ENCODE measurements at places on chromosomes 7 and 10. TPM values are rescaled to one million over a fixed set of nuclear protein-coding genes. Genes with fewer than 3 reads are reported as not detected.

CACNB2 gene
- total RNA-seq: 5.1 TPM

IFIT3 gene
- total RNA-seq: 17.3 TPM

C10orf62 gene
- 0.21 TPM for total RNA-seq

PYROXD2 gene
- total RNA-seq: 16.8 TPM

RAMP3 gene
- total RNA-seq: 49.8 TPM

MBL2 gene
- 0.06 TPM for total RNA-seq

GIMAP8 gene
- 25.0 TPM for total RNA-seq

GSTK1 gene
- total RNA-seq: 130 TPM

DNAJC12 gene
- total RNA-seq: 1.5 TPM
